ENCODE measurements at places on chromosomes 12 and 14.

DNA sequence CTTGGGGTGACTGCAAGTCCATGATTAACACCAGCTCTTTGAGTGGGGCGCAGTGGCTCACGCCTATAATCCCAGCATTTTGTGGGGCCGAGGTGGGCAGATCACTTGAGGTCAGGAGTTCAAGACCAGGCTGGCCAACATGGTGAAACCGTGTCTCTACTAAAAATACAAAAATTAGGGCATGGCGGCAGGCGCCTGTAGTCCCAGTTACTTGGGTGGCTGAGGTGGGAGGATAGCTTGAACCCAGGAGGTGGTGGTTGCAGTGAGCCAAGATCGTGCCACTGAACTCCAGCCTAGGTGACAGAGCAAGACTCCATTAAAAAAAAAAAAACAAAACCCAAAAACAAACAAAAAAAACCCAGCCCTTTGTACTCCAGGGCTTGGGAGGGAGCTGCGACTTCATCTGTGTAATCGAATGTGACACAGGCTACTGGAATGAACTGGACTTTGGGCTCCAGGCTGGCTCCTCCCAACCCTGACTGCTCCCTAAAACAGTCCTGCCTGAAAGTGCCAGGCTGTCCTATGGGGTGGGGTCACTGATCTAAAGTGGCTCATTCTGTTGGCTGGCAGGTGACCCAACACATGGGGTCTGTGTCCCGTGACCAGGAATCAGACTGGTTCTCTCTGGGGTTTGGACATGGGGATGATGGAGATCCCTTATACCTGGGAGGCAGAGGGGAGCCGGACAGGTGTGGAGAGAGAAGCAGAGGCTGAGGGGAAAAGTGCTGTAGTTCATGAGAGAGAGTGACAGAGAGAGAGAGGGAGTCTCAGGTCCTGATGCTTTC lies 9.3 kb upstream of the C12orf43 start:
- no peak for DNase-seq

DNA sequence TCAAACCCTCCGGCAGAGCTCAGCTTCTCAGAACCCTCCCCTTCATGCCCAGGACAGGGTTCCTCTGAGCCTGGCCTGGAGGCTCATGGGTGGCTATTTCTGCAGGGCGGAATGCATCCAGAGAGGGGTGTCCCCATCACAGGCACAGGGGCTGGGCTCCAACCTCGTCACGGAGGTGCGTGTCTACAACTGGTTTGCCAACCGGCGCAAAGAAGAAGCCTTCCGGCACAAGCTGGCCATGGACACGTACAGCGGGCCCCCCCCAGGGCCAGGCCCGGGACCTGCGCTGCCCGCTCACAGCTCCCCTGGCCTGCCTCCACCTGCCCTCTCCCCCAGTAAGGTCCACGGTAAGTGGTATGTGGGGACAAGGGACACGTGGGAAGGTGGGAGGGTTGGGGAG lies 15.7 kb downstream of the HNF1A start:
- DNase-seq, result no peak

GRCh38 chr12:65603438-65604351 lies 220.6 kb upstream of the HMGA2 start:
- DNase-seq, result no peak

- DNase-seq, result no peak
Observed at GRCh38 chr14:97377550-97377949, 580.4 kb downstream of the VRK1 start.

GRCh38 chr12:98646294-98647090 lies 1.4 kb downstream of the APAF1 start:
- DNase-seq, result no peak

DNA sequence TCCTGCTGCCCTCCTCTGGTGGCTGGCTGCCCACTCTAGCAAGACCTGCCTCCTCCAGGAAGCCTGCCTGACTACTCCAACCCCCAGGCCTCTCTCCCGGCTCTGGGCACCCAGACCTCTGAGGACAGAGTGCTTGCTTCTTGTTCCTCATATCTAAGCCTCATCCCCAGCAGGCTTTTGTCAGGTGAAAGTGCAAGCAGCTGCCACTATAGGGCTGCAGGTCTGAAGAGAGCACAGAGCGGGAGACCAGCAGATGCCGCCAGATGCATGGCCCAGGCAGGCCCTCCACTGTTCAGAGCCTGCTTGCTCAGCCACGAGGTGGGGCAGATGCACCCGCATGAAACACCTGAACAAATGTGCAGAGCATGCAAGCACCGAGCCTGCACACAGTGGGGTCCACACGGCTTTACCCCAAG lies 73.0 kb downstream of the SERPINA3 start:
- DNase-seq, result peak; percentile 12

DNA sequence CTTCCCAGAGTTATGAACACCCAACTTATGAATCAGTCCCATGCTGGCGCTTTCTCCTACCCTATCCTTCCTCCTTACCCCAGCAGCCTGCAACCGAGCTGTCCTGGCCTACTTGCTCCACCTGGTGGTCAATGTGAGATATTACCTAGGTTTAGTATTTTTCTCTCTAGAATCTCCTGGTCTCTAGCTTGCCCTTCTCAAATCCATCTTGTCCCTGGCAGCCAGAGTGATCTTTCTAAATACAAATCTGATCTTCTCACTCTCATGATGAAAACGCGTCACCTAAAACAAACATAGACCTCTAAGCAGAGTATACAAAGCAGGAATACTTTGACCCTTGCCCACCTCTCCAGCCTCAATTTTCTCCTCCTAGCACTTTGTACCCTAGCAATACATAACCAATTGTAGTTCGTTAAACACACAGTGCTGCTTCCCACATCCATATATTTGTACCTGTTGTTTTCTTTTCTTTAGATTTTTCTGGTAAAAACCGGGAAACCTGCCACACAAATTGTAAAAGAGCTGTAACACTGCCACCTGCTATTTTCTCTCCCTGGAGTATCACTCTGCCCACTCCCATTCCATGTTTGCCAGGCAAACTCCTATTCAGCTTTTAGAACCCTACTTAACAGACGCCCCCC lies 20.0 kb upstream of the TCP11L2 start:
- DNase-seq, result peak; percentile 58

- DNase-seq, result no peak
Observed at GRCh38 chr12:4118017-4118510, 155.5 kb upstream of the CCND2 start.

GRCh38 chr14:79242666-79243065 lies 968.6 kb downstream of the DIO2 start:
- DNase-seq, result no peak

GRCh38 chr12:131438881-131439280 lies 272.0 kb upstream of the SFSWAP start:
- no peak for DNase-seq

DNA sequence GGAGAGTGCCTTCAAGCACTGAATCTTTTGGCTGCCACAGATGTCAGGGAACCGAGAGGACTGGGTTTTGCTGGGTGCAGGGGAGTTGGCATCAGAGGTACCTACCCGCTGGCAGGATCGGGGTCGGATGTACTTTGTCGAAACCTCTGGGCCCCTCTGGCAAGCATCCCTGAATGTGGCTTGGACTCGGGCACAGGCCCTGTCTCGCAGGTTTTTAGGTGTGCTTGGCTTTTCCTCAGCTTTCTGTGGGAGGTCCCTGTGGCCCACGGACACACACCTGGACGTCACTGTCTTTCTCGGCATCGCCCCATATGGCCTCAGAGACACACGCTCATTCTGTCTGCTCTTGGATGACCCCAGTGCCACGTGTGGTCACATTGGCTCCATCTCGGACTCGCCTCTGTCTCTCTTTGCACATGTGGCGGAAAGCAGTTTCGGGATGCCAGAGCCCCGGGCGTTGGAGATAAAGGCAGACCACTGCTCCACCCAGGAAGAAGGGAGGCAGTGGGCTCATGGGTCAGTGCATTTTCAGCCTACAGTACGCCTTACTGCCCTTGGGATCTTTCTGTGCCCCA lies 769.6 kb upstream of the ALG10B start:
- peak; percentile 16 for DNase-seq

- no peak for DNase-seq
Observed at GRCh38 chr14:37081218-37081617, 91.2 kb downstream of the SLC25A21 start.

DNA sequence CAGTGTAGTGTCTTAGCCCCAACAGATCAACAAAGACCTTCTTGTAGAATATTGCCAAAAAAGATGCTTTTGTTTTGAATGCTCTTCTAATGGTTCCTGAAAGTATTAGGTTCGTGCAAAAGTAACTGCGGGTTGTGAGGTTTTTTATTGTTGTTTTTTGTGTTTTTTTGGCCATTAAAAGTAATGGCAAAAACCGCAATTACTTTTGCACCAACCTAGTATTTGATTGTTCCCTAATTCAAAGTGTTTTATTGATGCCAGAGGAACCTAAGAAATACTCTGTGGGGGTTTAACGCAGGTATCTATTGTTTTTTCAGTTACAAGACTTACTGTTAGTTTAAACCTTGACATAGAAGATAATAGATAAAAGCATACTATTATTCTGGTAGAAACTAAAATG lies 150.8 kb upstream of the DAAM1 start:
- no peak for DNase-seq

DNA sequence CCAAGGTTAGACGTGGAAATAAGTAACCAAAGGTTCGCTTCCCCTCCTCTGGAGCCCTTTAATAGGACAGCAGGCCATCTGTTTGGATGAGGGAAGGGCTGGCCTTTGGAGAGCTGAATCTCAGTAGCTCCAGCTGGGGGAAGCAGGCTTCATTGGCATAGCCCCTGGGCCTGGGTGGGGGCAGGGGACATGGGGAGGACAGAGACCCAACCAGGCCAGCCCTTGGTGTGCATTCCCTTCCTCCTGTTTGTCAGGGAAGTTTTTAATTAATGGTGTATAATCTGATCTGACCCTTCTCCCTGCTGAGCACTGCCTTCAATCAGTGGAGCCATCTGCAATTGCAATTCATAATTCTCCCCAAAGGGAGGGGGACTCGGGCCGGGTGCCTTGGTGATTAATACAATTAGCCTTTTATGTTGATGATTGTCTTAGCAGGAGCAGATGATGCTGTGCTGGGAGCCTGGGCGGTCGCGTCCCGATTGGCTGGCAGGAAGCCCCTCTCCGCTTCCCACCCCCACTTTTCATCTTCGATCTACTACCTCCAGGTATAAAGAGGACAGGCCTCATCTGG lies 6.4 kb downstream of the AQP6 start:
- peak; percentile 86 for DNase-seq

- DNase-seq, result peak; percentile 87
Observed at GRCh38 chr12:57754411-57755193, at the start of gene MARCHF9. TSS of gene MARCHF9 (plus strand) at chr12:57755103. CDS start at chr12:57755529, 426 bp downstream.

DNA sequence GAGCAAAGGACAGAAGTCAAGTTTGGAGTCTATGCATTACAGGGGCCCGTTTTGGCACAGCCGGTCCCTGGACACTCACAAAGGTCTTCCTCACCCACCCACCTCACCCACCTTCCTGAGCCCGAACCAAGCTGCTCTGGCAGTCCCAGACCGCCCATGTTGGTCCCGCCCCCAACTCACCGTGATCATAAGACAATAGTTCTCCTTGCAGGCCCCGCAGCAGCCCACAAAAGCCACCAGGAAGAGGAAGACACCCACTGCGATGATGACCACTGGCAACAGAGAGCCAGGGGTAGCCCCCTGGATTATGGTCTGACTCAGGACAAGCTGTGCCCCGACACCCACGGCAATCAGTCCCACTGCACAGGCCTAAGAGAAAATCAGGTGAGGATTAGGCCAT lies 1.8 kb downstream of the CD63 start:
- DNase-seq, result no peak

- DNase-seq, result no peak
Observed at GRCh38 chr12:97301576-97301975, 161.0 kb upstream of the RMST start.

DNA sequence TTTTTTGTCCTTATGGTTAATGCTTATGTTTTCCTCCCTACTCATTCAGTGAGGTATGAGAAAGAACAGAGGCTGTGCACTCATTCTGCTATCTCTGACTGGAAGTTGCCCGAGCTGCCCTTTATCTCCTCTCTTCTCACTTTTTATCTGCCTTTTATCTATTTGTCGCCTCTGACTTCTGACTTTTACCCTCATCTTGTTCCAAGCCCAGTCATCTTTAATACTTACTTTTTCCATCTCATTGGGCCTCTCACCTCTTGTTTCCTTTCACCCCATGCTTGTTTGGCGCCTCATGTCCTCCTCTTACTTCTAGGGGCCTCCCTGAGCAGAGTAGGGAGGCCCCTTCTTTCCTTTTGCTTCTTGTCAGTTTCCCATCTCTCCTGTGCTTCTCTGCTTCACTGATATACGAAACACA lies 50.7 kb downstream of the DIP2B start:
- no peak for DNase-seq

- DNase-seq, result no peak
Observed at GRCh38 chr14:92490239-92490959, 23.2 kb upstream of the RIN3 start.

DNA sequence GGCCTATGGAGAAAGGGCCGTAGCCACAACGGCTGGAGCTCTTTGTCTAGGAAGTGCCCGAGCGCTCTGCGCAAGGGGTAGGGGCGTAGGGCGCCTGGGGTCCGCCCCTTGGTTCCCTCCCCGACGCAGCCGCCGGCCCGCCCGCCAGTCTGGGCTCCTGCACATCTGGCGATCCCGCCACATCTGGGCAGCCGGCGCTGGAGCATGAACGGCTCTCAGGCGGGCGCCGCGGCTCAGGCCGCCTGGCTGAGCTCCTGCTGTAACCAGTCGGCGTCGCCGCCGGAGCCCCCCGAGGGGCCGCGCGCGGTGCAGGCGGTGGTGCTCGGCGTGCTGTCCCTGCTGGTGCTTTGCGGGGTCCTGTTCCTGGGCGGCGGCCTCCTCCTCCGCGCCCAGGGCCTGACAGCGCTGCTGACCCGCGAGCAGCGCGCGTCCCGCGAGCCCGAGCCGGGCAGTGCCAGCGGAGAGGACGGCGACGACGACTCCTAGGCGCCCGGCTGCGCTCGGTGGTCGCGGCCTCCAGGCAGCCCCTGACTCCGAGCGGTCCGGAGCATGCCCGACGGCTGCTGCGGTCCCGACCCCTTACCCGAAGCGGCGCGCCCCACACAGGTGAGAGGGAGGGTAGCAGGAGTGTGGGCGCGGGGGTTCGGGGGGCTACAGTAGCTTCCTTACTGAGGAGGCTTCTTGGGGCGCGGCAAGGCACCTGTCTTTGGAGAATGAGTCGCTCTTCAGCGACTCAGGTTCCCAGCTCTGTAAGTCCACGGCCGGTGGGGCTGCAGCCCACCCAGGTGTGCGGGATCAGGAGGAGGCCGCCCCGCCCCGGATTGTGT lies at the start of gene SMIM41:
Gene SMIM41, plus strand, starts transcription at position 129 of the 827 bp plus-strand sequence. Its CDS starts 76 bp downstream, at position 205.
- no peak for DNase-seq

- DNase-seq, result no peak
Observed at GRCh38 chr12:76311796-76312195, 36.4 kb downstream of the BBS10 start.

DNA sequence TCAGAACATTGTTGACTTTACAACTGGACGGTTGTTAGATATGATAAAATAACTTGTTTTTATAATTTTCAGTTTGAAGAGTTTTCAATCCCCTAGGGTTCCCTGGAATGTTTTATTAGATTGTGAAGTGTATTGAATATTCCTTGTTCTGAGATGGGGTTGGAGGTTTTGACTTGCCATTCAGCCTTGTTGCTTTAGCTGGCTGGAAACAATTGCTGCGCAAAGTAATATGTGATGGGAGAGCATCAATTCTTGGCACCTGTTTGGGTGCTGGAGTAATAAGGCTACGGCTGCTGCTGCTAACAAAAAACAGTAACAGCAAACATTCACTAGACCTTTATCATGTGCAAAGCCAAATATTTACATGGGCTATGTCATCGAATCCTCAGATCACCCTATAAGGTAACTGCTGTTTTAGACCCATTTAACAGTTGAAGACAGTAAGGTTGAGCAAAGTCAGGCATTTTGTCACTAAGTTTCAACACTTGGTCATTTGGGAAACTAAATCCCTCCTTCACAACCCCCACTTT lies 241.0 kb upstream of the TBX3 start:
- DNase-seq, result no peak

Data from SK-N-SH (cell line).